ENCODE measurements at places on chromosomes 3 and 15.

DNA sequence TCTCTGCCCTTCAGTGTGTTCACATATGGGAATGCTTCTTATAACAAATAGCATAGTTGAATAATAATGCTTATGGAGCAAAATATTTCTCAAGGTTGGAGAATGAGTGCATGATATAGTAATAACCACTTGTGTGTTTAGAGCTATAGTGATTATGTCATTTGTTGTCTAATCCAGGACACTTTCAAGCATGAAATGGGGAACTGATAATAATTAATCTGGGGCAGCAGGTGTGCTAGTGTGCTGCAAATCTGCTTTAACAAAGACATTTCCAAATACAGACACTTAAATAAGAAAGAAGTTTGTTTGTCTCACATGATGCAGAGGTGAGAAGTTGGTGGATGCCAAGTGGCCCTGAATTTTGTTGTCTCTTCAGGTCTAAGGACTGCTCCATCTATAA lies 579.3 kb upstream of the GRM7 start:
- DNase-seq, result no peak

DNA sequence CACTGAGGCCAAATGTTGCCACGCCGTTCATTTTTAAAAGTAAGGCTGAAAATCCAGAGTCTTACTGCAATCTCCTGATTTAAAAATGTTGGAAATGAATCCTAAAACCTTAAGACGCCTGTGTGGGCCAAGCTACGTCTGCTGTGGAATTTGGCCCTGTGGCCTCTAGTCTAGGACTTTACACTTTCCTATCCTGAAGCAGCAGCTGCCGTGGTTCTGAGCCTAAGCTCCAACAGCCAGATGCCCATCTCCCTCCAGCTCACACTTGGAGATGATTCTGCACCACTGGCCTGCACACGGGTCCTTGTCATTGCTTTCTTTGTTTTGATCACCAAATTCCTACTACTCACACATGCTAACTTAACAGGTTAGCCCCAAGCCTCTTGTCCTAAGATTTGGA lies 286.4 kb upstream of the LYSMD4 start:
- DNase-seq, result no peak

DNA sequence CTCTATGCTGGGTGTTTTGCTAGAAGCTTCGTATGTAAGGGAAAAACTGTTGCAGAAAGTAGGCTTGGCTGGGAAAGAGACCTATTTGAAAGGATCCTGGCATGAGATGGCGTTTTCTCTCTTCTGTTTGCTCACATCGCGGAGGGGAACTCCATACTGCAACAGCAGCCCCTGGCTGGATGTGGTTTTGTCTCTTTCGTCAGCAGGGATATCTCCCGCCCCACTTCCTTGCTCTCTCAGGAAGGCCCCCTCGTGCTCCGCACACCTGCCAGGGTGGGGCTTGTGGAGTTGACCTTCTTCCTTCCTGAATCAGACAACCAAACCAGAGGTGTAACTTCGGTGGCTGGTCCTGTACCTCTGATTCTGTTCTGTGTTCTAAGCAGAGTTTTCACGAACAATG lies 26.4 kb upstream of the MYZAP start:
- DNase-seq, result no peak

GRCh38 chr3:101791778-101792177 lies 12.8 kb downstream of the NXPE3 start:
- no peak for DNase-seq

DNA sequence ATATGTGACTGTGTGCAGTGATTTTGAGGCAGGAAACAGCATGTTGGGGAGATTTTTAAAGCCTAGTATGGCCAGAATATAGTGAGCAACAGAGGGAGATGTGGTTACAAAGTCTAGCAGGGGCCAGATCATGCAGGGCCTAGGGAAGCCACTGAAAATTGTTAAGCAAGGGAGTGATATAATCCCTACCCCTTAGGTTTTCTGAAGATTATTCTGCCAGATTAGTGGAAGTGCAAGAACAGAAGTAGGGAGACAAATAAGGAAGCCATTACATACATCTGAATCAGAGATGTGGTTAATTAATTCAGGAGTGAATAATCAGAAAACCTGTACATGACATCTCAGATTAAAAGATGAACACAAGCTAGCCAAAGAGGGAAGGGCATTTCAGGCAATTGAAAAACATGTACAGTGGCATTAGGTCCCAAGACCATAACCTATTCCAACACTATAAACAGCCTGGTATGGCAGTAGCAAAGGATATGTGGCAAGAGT lies 54.8 kb downstream of the MSL2 start:
- DNase-seq, result peak; percentile 35
